ENCODE measurements at places on chromosomes 7 and 10.

DNA sequence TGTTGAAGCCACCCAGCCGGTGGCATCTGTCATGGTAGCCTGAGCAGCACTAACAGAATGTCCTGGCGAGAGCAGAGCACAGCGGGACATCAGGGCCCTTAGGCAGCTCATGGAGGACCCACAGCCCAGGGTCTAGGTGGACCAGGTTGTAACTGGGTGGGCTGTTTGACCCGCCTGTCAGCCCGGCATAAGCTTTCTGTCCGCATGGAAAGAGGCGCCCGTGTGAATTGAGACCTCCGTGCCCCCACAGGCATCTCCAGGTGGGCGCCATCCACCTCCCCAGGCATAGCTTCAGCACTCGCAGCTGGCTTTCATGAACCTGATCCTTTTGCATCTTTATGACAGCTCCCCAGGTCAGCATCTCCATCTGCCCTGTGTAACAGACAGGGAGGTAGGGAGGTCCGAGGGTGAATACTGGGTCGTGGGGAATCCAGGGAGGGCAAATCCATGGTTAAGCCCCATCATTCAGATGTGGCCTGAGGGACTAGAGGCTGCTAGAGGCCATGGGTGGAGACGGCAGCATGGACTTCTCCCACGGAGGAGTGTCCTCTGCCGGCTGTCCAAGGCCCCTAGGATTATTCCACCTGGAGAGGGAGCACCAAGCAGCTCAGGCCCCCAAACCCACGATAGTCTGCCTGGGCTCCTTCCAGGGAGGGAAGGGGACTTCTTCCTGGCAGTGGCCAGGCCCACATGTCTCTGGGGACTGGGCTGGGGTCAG lies 371.6 kb upstream of the MKI67 start:
- DNase-seq: no peak

GRCh38 chr10:86287110-86287793 lies 79.3 kb downstream of the GRID1 start:
- DNase-seq: no peak

- no peak for DNase-seq
Measured at GRCh38 chr7:27930910-27931476, 191.0 kb downstream of the TAX1BP1 start.

- DNase-seq: no peak
Measured at GRCh38 chr10:11824376-11824775, 1.2 kb downstream of the PROSER2 start.

GRCh38 chr10:20100171-20100570 lies 283.9 kb downstream of the PLXDC2 start:
- no peak for DNase-seq

GRCh38 chr10:49601857-49602256 lies 8.3 kb upstream of the SLC18A3 start:
- DNase-seq: no peak

- no peak for DNase-seq
Measured at GRCh38 chr7:26688388-26688787, 176.0 kb downstream of the SKAP2 start.
